ENCODE measurements at places on chromosomes 6 and 20.

- no peak for DNase-seq
Measured at GRCh38 chr6:44642870-44643522, 255.5 kb downstream of the CDC5L start.

- no peak for DNase-seq
Measured at GRCh38 chr20:46065006-46065405, 24.8 kb downstream of the NCOA5 start.

- DNase-seq, result peak; percentile 39
Measured at GRCh38 chr6:119112812-119113530, 34.5 kb upstream of the FAM184A start.

GRCh38 chr6:169161572-169162167 is 92.0 kb downstream of the THBS2 start:
- DNase-seq, result no peak

- DNase-seq, result no peak
Measured at GRCh38 chr20:61119273-61119672, 132.8 kb upstream of the CDH4 start.

GRCh38 chr6:48552905-48553304 is 441.9 kb upstream of the PTCHD4 start:
- no peak for DNase-seq

DNA sequence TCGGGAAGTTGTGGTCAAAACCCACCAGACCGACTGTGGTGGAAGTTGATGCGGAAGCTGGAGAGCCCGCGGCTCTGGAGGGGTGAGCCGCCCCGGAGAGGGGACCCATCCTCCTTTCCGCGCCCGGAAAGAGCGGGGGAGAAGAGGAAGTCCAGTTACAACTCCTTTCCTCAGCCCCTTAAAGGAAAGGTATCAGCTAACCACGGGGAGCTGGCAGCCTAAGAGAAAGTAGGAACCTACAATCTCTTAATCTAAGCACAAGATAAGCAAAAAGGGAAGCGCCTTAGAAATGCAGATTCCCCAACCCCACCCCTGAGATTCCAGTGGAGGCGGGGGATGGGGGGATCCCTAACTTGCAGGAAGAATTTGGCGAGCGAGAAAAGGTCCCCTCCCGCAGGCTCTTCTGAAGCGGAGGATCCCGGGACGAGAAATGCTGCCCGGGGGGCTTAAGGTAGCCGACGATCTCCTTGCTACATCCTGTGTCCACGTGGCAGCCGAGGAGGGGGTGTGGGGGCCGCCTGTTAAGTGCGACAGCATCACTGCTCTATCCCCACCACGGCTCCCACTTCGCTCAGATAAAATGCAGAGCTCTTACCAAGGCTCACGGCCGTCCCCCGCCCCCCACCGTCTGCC is 87.5 kb downstream of the ZFP64 start:
- peak; percentile 69 for DNase-seq

DNA sequence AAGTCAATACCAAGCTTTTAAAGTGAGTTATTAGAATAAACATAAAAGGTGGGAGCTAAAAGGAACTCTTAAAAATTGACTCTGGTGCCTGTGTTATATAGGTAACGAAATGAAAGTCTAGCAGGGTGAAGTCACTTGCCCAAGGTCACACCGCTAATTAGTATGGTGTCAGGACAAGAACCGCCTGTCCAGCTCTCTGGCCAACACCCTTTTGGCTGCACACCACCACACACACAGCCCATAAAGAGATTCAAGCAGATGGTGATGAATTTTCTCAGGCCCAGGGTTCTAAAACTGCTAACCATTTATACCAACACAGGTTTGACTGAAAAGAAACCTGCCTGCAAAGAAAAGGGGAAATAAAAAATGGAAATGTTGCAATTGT is 20.2 kb downstream of the GFOD1 start:
- DNase-seq, result no peak

- DNase-seq, result no peak
Measured at GRCh38 chr20:16664020-16664419, 65.8 kb upstream of the SNRPB2 start.

GRCh38 chr6:82795940-82796339 is 269.7 kb downstream of the UBE3D start:
- DNase-seq, result no peak

DNA sequence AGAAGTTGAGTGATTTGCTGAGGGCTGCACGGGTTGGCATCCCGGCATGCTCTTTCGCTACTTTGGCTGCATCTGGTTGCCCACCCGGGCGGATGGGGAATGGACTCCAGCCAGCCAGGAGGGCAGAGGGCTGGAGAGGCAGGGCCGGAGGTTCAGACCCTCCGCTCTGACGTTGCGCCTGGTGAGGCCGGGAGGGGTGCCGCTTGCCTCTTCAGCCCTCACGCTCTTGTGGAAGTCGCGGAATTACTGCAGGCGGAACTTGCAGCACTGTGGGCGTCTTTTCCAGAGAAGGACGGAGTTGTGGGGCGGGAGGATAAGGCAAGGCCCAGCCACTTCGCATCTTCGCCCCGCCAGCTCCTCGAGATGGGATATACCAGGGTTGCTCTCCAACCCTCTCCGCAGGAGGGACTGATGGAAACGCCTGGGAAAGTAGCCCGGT is 656 bp downstream of the RTEL1 start:
- DNase-seq, result no peak

GRCh38 chr20:6828794-6829423 is 61.4 kb downstream of the BMP2 start:
- DNase-seq, result peak; percentile 46

DNA sequence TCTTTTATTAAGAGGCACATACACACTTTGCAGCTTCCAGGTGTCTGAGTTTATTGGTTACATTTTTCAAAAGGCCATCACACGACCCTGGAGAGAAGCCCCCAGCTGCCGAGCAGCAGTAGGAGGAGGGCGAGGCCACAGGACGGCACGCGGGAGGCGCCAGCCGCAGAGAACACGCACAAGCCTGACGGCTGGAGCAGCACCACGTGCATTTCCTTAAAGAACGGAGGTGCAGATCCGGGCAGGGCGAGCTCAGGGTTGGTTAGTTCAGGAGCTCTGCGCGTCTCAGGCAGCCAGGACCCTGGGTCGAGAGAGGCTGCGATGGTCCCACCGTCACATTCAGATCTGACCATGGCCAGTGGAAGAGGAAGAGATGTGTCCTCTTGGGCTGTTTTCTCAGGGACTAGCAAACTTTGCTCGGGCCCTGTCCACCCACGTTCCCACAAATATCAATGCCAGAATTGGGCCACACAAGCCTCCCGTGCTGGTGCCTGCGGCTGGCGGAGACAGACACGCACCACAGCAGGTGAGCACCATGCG is 121.4 kb upstream of the AFDN start:
- DNase-seq, result no peak

- DNase-seq, result no peak
Measured at GRCh38 chr6:33202799-33203198, 1.7 kb upstream of the HSD17B8 start.

DNA sequence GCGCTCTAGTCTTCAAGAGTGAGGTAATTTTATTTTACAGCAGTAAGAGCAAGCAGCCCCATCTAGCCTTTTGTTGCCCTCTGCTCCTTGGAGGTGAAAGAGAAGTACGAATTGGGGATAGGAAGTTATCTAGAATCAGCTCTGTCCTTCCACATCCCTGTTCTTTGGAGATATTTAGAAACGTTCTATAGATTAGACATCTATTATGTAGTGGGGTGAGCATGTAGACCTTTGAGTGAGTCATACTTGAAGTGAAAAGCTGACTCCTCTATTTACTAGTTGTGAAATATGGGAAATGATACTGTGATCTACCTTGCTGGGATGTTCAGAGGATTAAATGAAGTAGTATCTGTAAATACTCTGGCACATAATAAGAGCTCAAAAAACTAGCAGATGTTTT is 36.0 kb upstream of the SLC35D3 start:
- no peak for DNase-seq

DNA sequence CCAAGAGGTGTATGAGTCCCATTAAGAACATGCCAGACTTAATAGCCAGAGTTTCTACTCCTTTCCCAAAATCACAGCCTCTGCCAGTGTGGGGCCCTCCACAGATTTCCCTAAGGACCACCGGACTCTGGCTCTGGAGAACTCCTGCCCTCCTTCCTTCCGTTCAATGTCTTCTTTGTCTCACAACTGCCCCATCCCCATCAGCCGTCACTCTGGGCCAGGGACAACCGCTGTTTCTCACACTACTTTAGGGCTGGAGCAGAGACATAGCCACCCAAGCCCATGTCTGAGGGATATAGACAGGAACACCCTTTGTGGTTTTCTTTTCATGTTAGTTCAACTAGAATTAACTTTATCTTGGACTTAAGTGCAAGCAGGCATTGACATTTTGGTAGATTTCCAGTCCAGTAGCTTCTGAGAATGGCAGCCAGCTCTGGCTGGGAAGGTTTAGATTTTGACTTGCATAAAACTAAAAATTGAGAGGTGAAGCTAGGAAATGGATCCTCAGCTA is 6.7 kb upstream of the ACSS1 start:
- no peak for DNase-seq

DNA sequence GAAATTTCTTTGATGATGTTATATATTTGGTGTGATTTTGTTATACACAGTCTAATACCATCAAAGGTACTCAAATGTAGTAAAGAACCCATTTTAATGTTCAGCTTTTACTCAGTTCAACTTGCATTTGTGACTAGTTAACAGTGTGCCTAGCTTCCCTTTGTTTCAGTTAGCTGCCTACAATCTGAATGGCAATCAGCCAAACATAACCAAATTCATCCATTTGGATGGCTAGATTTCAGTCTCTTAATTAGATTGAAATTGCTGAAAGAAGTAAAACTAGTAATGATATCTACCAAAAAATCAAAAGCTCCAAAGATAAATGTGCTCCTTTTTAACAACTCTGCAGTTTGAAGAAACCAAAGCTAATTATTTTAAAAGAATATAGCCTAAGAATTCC is 6.9 kb downstream of the EPHA7 start:
- DNase-seq, result no peak

GRCh38 chr6:147986846-147987245 is 355.8 kb upstream of the SASH1 start:
- DNase-seq, result no peak

- DNase-seq, result no peak
Measured at GRCh38 chr6:16700916-16701234, 60.4 kb downstream of the ATXN1 start.

- DNase-seq, result no peak
Measured at GRCh38 chr6:105695461-105695860, 292.6 kb upstream of the PREP start.

DNA sequence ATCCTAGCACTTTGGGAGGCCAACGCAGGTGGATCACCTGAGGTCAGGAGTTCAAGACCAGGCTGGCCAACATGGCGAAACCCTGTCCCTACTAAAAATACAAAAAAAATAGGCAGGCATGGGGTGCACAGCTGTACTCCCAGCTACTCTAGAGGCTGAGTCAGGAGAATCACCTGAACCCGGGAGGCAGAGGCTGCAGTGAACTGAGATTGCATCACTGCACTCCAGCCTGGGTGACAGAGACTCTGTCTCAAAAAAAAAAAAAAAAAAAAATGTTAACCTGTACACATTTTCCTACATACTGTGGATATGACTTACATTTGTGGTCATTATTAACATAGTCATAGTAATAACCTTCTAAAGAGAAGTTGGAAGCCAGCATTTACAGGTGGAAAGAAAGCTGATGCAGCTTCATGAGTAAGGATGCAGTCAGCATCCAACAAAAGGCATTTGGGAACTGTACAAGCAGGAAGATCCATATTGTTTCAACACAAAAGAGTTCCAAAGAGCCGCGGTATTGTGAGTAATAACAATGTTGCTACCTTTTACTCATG is 186.2 kb downstream of the GPX5 start:
- DNase-seq, result no peak

GRCh38 chr20:59811681-59812171 is 121.7 kb downstream of the SYCP2 start:
- DNase-seq, result peak; percentile 17

- DNase-seq, result no peak
Measured at GRCh38 chr6:142966294-142966693, 21.3 kb upstream of the HIVEP2 start.

DNA sequence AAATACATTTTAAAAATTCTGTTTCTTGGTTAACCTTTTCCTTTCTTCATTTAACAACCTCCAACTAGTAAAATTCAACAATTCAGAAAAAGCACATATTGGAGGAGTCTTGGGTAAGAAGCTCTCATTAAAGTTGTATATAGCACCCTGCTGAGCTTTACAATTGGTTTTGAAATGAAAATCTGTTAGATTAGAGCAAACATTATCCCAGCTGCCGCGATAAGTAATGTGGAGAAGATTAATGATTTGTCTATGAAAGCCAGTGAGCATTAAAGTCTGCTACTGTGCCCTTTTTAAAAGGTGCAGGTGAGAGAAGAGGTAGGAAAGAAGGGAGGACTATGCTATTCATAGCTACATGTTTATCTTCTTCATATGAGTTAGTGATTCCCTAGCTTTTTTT is 201.5 kb downstream of the ZFAND3 start:
- DNase-seq, result no peak

DNA sequence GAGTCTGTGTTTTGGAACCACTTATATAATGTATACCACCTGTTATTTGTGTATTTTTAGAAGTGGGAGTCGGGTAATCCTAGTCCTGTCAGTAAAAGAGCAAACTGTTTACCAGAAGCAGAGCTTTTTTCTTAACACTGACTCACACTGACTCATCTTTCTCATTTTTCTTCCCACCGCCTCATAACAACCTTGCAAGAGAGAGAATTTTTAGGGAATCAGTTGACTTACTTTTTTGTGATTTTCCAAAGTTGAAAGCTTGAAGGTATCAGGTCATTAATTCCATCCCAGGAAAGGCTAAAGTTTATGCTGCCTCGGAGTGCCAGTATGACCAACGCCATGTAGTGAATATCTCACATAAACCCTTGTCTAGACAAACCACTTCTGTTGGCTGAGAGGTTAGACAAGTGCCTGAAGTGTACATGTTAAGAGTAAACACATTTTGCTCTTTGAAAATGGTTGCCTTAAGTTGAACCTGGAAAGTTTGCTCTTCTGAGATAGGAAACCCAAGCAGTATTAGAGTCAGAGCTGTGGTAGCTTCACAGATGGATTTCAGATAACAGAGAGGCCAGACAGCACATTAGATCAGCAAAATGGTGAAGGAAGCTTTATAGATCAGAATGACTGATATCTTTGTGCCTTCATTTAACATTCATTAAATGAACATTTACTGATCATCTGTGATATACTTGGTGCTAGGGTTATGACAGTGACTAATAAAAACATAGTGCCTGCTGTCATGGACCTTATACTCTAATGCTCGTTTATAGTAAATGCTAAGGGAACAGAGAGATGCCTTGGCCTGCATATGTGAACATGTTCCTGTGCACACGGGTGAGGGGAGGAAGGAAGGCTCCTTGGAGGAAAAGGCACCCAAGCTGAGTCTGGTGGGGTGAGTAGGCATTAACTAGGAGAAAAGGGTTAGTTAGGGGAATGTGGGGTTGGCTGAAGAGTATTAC is 29.1 kb upstream of the PKIG start:
- DNase-seq, result no peak

GRCh38 chr6:137145421-137145820 is 28.0 kb downstream of the IL22RA2 start:
- DNase-seq, result no peak

DNA sequence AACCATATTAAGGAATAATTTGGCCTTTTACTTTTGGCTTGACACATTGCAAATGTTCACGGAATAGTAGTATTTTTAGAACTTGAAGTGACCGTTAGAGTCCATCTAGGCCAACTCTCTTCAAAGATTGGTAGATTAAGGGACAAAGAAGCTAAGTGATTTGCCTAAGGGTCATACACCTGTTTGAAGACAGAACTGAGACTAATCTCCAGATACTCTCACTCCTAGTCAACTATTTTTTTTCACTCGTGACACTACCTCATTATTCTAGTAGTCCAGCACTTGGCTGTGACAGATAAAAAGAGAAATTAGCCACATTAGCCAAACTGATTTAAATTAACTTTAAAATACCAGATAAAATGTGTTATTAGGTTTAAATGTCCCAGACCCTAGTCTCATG is 10.6 kb downstream of the ACSS2 start:
- DNase-seq, result no peak

- no peak for DNase-seq
Measured at GRCh38 chr6:156508923-156509322, 268.3 kb upstream of the ARID1B start.
